Umbilical cord (tissue), 2 donors: ENCODE measurements at places on chromosomes 3 and 15.

- DNase-seq: peak; percentile 12
Observed at GRCh38 chr3:194132465-194133286, 3.3 kb upstream of the HES1 start.

- DNase-seq: no peak
Observed at GRCh38 chr3:189355481-189356201, 183.9 kb downstream of the TPRG1 start.

DNA sequence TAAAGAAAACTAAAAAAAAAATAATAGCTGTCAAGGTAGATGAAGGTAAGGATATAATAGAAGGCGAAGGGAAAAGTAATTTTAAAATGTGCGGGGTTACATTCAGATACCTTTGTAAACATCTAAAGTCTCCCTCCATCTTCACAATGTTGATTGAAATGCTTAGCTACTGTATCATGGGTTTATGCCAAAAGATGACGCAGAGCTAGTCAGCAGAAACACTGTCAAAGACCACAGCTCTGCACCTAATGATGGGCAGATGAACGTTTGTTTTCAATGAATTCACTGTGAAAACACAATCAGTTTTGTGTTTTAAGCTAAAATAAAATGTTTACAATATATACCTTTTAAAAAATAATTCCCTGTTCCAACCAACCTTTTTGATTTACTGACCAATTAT, 61.2 kb downstream of the RFTN1 start:
- no peak for DNase-seq

DNA sequence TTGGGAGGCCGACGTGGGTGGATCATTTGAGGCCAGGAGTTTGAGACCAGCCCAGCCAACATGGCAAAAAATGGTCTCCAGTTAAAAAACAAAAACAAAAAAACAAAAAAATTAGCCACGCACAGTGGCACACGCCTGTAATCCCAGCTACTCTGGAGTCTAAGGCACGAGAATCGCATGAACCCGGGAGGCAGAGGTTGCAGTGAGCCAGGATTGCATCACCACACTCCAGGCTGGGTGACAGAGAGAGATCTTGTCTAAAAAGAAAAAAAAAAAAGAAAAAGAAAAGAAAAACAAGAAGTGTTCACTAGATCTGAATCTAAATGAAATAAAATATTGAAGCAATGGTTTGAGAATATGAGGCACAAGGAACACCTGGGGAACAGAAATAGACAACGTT, 36.7 kb downstream of the SLC9A9 start:
- DNase-seq: no peak

- DNase-seq: no peak
Observed at GRCh38 chr3:106719583-106719982, 657.7 kb upstream of the CCDC54 start.

DNA sequence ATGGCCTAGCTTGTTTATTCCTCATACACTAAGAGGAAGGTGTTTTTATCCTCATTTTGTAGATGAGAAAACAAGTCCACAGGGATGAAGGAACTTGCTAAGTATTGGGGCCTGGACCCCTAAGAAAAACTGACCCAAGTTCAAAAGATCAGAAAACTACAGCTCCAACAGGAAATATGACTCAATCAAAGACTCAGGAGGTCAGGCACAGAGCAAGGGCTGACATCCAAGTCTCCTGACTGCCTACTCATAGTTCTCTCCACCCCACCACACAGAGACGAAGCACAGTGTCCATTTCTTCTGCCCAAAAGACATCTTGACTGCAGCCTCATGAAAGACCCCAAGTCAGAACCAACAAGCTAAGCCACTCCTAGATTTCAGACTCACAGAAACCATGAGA, 26.9 kb upstream of the TPM1 start:
- peak; percentile 60 for DNase-seq

DNA sequence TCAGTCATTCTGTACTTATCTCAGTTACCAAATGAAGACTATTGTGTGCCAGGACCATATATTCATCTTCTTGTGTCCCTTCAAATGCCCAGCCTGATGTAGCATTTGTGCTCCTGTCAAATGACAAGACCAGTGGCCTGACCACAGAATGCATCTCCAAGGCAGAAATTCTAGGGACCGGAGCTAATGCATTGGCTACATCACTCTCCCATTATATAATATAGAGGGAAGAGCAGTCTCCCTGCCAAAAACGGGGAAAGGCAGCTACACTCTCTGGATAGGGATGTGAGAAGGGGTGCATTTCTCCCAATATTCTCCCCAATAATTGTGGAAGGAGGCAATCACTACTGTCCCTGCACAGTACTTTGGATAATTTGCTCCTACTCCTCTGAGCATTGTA, 312.0 kb downstream of the EPHB1 start:
- DNase-seq: no peak

DNA sequence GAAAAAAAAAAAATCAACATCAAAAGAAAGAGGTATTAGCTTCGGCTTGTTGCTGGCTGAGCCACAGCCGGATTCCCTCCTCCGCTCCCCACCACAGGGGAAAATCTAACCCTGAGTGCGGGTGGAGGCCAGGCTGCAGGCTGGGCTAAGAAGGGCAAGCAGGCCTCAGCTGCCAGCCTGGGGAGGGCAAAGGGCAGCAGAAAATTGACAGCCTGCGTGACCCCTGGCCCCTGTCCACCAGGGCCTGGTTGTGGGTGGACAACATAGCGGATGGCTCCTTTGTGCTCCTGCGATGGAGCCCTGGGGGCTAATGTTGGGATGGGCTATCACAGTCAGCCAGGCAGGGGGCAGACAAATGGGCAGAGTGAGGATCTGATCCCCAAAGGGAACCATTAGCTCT, 25.4 kb downstream of the CACNA2D2 start:
- no peak for DNase-seq

DNA sequence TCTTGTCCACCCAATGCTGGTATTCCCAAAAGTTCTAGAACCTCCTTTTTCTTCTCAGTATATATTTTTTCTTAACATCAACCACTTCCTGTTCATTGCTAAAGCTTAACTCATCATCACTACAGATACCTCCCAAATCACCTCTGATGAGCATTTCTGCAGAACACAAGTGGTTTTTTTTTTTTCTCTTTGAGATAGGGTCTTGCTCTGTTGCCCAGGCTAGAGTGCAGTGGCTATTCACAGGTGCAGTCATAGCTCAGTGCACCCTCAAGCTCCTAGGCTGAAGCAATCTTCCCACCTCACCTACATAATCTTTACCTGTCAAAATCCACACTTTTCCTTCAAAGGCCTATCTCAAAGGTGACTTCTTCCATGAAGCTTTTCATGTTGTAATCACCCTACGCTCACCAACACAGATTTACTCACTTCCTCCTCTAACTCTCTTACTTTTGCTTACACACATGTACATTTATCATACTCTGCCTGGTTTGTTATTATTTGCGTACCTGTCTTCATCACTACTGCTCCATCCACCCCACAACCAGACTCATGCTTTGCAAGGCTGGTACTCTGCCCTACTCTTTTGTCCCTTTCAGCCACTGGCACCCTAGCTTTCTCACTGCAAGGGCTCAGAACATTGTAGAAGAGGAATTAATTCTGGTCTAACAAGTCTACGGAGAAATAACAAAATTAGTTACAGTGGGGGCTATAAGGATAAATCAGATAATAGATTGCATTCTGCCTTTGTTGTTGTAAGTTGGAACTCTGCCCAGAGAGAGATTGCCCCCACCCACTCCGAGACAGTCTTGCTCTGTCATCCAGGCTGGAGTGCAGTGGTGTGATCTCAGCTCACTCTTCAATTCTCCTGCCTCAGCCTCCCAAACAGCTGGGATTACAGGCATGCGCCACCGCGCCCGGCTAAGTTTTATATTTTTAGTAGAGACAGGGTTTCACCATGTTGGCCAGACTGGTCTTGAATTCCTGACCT, 27.5 kb downstream of the HERC1 start:
- no peak for DNase-seq

- no peak for DNase-seq
Observed at GRCh38 chr15:56019060-56019793, 25.8 kb upstream of the NEDD4 start.

GRCh38 chr3:75737831-75738493, 47.4 kb downstream of the ZNF717 start:
- no peak for DNase-seq

DNA sequence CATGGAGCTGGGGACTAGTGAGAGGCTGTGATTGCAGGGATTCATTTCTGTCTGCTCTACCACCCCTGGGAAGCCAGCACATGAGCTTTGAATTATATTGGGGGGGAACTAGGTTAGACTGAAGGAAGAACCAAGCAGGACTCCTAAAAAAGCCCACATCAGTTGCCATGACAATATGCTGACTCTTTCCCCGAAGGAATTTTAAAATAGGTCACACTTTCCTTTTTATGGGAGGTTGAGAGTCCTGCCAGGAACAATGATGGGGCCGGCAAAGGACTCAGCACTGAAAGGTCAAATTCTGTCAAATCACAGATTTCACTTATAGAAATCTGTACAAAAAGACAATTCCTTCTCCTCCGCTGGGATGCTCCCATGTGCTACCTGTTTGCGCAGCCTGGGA, 130.8 kb downstream of the ZNF621 start:
- DNase-seq: no peak

DNA sequence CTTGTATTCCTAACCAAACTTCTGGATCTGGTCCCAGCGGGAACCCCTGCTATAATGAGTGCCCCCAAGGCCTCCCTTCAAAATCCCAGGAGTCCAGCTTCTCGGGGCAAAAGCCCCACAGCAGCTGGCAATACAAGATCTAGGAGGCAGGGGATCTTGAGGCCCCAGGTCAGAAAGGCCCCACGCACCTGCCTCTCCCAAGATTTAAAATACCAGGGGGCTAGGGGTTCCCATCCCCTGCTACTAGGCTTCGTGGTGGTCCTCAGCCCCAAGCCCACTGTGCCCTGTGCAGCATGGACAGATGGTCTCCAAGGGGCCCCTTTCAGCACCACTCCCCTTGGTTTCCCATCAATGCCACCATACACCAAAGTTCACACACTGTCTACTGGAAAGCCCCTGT, 15.8 kb upstream of the CYP11A1 start:
- DNase-seq: no peak

DNA sequence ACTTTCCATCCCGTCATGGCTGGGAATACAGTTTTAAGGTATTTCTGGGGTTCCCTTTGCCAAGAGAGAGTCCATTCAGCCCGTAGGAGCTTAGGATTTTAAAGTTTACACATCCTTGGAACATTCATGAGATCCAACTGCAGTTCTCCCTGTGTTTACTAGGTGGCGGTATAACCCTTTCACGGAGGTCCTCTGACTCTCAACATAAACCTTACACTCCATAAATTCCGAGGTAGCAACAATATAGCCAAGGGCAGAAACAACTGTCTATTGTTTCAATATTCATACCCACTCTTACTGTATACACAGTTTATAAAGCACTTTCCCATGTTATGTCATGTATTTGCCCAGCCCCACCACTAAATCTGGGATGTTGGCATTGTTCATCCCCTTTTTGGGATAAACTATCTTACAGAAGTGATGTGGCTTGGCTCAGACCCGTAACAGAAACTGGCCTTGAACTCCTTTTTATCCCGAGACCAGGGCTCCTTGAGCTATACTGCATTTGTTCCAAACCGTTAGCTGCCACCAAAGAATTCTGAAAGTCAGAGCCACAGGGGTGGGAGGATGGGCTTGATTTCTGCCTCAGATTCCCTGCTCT, 69.2 kb upstream of the COL6A5 start:
- peak; percentile 69 for DNase-seq

DNA sequence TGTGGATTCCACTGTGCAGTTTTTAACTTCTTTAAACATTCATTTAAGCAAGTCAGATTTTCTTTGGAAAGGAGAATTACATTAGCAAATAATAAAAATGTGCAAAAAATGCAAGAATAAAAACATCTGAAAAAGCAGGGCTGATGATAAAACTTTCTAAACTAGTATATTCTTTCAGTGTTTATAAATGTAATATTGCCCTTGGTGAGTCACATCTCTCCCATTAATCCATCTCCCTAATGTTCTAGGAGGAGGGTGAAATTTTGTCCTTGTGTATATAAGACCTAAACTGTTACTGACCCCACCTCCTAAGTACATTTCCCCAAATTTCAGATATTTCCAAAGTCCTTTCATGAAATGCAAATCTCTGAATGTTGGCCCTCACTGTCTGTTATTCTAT, 28.5 kb upstream of the DCUN1D1 start:
- DNase-seq: no peak

DNA sequence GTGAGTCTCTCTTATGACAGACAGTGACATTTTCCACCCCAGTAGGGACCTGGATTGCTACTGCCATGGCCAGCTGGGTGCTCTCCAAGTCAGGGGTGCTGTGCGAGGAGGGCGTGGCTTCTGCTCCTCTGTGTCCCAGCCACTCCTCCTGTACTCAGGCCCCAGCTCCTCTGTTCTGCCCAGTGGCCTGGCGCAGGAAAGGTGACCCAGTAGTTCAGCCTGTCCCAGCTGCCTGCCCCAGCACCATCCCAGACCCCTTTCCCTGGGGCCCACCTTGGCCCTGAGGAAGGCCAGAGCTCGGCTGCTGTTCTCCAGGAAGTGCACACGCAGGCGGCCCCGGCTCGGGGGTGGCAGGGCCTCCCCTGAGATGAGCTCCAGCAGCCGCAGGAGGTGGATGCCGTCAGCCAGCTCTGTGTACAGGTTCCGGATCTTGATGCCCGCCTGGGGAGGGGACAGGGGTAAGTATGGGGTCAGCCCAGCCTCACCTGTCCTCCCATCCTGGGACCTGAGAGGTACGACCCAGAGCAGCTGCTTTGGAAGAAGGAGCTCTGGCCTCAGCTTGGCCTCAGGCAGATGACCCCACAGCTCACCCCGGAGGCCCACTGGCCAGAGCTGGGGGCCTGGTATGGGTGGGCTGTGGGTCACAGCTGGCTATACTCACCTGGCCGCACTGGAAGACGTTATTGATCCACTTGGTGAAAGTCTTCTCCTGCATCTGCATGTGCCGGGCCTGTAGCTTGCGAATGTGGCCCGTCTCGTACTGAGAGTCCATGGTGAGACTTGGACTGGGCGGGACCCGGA, 1.0 kb downstream of the SPTBN5 start:
- no peak for DNase-seq

GRCh38 chr3:123634149-123635051, 49.5 kb upstream of the HACD2 start:
- DNase-seq: no peak

GRCh38 chr3:195703776-195704175, 17.0 kb upstream of the MUC20 start:
- DNase-seq: no peak

- no peak for DNase-seq
Observed at GRCh38 chr3:134708671-134709070, 57.8 kb upstream of the KY start.

DNA sequence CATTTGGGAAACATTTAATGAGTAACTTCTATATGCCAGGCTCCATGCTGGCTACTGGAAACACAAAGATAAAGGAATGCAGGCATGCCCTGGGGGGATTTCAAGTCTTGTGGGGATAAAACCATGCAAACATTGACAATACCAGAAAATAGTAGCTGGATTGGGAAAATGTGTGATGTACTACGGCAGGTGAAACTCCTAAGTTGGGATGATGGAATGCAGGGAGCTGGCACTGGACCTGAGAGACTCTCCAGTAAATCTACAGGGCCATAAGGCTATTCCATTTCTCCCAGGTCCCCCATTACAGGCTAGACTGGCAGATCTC, 68.2 kb upstream of the NTRK3 start:
- DNase-seq: no peak

DNA sequence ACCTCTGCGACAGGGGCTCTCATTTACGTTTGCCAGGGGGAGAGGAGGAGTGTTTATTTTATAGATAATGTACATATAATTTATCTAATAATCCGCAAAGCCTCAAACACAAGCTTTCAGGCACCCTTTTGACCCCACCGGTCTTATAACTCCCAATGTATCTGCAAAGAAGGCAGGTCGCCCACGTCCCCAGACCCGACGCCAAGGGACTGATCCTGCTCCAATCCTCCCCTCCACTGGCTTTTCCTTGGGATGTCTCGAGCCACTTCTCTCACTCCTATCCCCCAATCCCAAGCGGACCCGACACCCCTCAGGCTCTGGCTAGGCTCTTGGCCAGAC, 452 bp downstream of the DCP1A start:
- no peak for DNase-seq
